NCI-H226 (cell line): ENCODE measurements at places on chromosomes 5 and 9.
A peak's percentile ranks its signal among the peaks of the same experiment; 100 is the strongest.

- peak; percentile 89 for DNase-seq
Observed at GRCh38 chr5:139660105-139660922, 12.2 kb downstream of the CXXC5 start.

DNA sequence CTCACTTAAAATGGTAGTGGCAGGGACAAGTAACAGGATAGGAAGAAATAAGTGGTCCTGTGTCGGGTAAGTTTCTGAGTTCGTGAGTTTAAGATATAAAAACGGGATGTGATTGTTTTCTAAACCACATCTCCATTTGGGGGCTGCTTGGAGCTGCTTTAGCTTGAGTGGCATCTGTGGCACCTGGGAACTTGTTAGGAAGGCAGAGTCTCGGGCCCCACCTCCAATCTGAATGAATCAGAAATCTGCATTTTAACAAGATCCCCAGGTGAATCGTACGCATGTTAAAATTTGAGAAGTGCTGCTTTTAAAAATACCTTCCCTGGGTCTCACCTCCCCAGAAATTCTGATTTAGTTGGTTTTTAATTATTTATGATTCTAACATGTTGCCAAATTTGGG lies 78.1 kb downstream of the CDH6 start:
- DNase-seq: no peak

- no peak for DNase-seq
Observed at GRCh38 chr9:137786511-137786920, 91.1 kb upstream of the CACNA1B start.

DNA sequence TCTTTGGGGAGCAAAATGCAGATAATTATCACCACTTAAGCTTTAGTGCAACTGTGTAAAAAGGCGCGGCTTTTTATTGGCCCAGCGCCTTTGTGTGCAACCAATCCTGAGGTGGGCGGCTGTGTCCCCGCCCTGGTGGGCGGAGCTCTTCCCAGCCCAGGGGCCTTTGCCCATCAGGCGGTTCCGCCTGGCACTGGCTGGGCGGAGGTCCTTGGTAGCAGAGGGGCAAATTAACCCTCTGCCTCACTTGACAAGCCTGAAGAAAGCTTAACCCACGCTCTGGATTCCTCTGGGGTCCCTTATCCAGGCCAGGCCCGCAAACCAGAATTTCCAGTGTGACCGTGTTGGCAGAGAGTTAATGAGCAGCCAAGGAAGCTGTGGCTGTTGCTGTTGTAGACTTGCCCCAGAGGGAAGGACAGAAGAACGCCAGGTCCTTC lies 12.8 kb upstream of the NIPAL4 start:
- DNase-seq: no peak

DNA sequence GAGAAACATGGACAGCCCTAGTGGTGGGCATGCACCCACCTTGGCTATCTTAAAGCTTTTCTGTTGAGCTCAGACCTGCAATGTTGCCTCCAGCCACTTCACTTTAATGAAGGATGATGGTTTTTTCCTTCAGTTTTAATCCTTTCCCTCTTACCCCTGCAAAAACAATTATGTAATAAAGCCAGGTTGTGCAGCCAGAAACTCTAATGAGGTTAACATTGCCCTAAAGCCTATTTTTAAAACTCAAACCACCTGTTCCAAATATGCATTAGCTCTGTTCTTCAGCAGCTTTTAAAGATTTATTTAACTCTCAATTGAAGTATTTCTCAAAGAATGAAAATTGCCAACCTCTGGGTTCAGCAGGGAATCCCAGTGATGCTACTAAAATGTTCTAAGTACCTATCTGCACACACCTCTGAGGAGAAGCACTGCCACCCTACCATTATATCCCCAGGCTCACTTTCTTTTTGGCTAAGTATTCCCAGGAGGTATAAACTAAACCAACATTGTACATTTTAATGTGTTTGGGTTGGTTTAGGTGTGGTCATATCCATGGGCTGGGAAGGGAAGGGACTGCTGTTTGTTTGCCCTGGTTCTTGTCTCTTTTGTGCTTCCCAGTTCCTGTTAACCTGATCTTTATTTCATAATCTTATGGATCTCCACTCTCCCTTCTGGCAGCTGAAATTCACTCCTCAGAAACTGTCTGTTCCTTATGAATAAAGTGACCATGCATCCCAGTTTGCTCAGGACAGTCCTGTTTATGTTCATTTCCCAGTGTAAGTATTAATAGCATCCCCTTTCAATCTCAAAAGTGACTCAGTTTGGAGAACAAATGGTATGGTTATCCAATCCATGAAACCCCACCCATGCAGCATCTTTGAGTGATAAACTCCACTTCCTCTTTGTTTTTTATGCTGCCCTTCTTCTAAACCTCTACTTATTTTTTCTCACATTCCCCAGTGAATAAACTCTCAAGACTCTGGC lies 251.7 kb downstream of the RAB3C start:
- DNase-seq: no peak

- peak; percentile 55 for DNase-seq
Observed at GRCh38 chr5:119274030-119274766, 81.6 kb upstream of the TNFAIP8 start.

DNA sequence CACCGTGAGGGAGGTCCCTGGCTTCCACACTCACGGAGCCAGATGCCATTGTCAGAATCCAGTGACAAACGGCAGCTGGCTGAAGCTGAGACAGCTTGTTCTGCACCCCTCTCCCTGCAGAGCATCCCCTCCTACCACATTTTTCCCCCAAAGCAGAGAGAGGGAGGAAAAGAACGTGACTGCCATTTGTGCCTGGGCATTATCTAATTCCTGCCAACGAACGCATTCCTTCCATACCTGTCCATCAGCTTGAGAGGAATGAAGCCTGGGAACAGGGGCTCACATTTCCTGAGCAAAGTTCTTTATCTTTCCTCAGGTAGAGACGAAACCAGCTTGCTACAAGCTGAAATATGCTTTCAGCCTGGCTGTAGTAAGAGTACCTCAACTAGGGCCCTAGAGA lies 175.4 kb downstream of the SLIT3 start:
- DNase-seq: peak; percentile 66

DNA sequence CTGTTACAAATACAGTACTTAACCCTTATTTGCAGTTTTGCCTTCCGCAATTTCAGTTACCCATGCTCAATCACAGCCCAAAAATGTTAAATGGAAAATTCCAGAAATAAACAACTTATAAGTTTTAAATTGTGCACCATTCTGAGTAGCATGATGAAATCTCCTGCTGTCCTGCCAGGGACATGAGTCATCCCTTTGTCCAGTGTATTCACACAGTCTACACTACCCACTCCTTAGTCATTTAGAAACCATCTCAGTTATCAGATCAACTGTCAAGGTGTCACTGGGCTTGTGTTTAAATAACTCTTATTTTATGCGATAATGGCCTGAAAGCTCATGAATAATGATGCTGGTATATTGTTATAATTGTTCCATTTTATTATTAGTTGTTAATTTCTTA lies 95.8 kb downstream of the PLCXD3 start:
- peak; percentile 86 for DNase-seq

- DNase-seq: no peak
Observed at GRCh38 chr5:93874491-93874890, 133.1 kb upstream of the POU5F2 start.

DNA sequence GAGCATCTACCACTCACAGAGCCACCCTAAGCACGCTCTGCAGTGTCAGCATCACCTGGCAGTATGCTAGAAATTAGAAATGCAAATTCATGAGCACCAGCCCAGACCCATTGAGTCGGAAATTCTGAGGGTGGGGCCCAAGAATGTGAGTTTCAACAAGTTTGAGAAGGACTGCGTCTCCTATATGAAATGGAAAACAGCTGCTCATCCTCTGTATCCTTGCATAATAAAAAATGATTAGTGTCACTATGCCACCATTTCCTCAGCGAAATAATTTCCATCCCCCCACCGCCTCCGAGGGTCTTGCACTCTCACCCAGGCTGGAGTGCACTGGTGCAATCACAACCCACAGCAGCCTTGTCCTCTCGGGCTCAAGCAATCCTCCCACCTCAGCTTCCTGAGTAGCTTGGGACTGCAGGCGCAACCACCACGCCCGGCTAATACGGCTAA lies 1.3 kb upstream of the IQGAP2 start:
- DNase-seq: no peak

- DNase-seq: no peak
Observed at GRCh38 chr5:13749766-13750165, 194.7 kb downstream of the DNAH5 start.

DNA sequence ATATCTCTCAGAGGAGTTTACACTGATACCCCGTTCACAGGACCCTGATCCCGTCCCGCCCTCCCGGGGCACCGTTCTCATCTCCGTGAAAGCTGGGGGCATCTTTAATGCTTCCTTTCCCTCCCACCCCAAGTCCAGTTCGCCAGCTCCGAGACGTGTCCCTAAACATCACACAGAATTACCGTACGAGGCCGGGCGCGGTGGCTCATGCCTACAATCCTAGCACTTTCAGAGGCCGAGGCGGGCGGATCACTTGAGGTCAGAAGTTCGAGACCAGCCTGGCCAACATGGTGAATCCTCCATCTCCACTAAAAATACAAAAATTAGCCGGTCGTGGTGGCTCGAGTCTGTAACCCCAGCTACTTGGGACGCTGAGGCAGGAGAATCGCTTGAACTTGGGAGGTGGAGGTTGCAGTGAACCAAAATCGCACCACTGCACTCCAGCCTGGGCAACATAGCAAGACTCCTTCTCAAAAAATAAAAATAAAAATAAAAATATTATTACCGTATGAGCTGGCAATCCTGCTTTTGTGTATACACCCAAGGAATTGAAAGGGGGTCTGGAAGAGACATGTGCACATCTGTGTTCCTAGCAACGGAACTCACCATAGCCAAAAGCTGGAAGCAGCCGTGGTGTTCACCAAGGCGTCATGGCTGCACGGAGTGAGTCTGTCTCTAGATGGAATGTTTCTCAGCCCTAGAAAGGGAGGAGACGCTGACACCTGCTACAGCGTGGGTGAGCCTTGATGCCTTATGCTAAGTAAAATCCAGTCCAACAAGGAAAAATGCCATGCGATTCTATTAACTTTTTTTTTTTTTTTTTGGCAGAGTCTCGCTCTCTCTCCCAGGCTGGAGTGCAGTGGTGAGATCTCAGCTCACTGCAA lies 1.2 kb upstream of the ABO start:
- DNase-seq: no peak

GRCh38 chr9:35311891-35312639 lies 150.3 kb downstream of the UNC13B start:
- no peak for DNase-seq

- peak; percentile 63 for DNase-seq
Observed at GRCh38 chr9:22463205-22463604, 16.6 kb downstream of the DMRTA1 start.

DNA sequence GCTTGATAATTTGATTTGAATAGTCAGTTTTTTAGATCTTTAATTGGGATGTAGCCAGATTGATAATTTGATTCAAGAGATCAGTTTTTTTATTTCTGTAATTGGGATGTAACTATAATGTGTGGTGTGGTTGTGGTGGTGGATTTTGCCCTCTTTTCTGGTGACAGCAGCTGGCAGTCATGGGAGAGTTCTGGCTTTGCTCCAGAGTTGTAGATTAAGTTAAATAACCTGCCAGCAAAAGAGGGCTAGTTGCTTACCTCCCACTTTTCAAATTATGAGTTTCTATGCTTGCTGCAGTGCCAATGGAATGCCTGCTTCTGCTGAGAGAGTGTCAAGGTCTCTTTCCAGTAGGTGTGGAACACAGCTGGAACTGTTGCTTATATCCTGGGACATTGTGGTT lies 315.1 kb downstream of the CCDC171 start:
- DNase-seq: no peak

DNA sequence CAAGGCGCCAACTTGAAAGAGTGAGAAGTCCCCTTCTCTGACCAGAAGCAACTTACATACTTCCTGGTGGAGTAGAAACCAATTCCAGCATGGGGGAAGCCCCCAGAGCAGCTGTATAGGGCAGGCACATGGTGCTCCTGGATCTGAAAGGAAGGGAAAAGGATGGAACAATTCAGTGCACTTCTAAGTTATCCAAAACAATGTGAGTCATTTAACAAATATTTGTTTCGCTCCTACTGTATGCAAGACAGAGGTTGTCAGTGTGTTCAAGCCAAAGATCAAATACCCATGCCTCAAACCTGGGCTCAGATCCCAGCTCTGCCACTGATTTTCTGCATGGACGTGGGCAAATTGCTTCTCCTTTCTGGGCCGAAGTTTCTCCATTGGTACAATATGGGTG lies 67.1 kb downstream of the LHX2 start:
- DNase-seq: peak; percentile 87

DNA sequence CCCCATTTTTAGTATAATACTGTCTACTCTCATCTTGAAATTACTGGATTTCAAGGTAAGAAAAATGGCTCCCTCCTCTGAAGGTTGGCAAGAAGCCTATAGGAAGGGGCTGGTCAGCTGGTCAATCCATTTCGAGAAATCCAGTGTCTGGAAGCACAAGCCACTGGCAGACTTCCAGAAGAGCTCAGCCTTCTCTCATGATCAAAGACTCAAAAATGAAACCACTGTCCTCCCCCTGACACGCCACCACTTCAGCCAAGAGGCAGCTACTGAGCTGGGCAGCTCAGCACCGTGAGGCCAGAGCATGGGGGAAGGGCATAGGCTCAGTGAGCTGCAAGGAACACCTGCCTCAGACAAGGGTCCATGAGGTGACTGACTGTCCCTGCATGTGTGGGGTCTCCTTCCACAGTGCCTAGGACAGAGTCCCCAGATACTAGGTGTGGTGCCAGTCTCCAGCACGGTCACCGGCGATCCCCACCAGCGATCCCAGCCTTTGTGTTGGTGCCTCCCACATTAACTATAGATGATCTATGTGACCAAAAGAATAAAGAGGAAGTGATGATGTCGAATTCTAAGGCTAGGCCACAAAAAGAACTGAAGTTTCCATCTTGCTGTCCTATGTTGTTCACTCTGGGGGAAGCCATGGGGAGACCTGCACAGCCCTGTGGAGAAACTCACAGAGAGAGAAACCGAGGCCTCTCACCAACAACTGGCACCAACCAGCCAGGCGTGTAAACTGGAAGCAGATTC lies 100.1 kb upstream of the LRRTM2 start:
- peak; percentile 89 for DNase-seq

- DNase-seq: peak; percentile 18
Observed at GRCh38 chr9:119284118-119284517, 85.1 kb downstream of the BRINP1 start.

- no peak for DNase-seq
Observed at GRCh38 chr9:98902516-98902915, 41.2 kb upstream of the COL15A1 start.

DNA sequence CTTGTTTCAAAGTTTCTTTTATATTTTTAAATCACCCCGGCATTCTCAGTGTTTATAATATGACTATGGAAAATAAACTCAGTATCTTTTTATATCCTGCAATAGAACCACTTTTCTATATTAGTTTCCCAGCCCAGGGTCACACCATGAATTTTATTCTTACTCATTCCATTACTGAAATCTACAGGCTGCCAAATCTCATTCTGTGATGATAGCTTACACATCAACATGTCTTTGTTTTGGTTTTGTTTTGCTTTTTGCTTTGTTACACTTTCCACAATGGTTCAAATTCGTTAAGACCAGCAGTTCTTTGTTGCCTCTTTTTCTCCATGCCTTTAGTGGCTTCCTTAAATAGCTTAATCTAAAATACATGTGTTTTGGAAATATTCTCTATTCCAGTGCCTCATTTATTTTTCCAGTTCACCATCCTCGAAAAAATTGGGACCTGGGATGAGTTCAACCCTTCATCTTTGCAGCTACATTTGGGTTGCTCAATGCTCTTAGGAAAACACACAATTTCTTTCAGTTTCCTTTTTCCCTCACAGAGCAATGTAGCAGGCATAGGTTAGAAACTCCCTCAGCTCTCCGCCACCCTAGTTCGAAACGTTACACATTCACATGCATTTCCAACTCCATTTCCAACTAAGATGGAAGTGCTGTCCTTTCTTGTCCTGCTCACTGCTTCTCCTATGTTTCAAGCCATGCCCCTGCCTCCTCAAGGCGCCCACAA lies 1146.3 kb downstream of the MAT2B start:
- no peak for DNase-seq
